Mesenteric fat pad (tissue), 1 donor: ENCODE measurements at places on chromosomes 12 and 14. TPM values are rescaled to one million over a fixed set of nuclear protein-coding genes. Genes with fewer than 3 reads are reported as not detected.

Gene B3GNT4
- not detected for total RNA-seq

Gene CATSPERB
- 2.0 TPM for total RNA-seq

Gene RASAL1
- not detected for total RNA-seq

Gene BATF
- total RNA-seq, result 8.1 TPM

Gene CMTM5
- not detected for total RNA-seq

Gene SPRYD4
- total RNA-seq, result 3.0 TPM

Gene SLCO1C1
- total RNA-seq, result 0.55 TPM

Gene GPR137C
- total RNA-seq, result 0.13 TPM

Gene RERG
- total RNA-seq, result 15.9 TPM

Gene ADAM21
- 0.13 TPM for total RNA-seq

Gene LRRC10
- total RNA-seq, result not detected

Gene CNTN1
- 1.5 TPM for total RNA-seq

Gene GPR84
- total RNA-seq, result 2.3 TPM

Gene TRPV4
- total RNA-seq, result 3.5 TPM

Gene GPX2
- not detected for total RNA-seq

Gene SPIC
- total RNA-seq, result not detected

Gene FLRT2
- 20.0 TPM for total RNA-seq

Gene MIP
- not detected for total RNA-seq

Gene MUCL1
- total RNA-seq, result not detected

Gene GNB3
- total RNA-seq, result 1.2 TPM

Gene RPGRIP1
- total RNA-seq, result 0.80 TPM

Gene FAR2
- total RNA-seq, result 14.2 TPM

Gene FGF23
- not detected for total RNA-seq

Gene BHLHE41
- total RNA-seq, result 21.0 TPM

Gene MORN3
- not detected for total RNA-seq

Gene TSPAN11
- 1.4 TPM for total RNA-seq

Gene NYNRIN
- total RNA-seq, result 11.7 TPM

Gene EXOC3L4
- total RNA-seq, result 2.0 TPM

Gene LMO3
- total RNA-seq, result 61.2 TPM

Gene ARMH4
- 3.4 TPM for total RNA-seq

Gene EIF2S3B
- total RNA-seq, result 0.45 TPM

Gene COX14
- 92.0 TPM for total RNA-seq

Gene KLRB1
- 0.39 TPM for total RNA-seq

Gene ASCL1
- not detected for total RNA-seq

Gene TUNAR
- total RNA-seq, result not detected

Gene DIO2
- total RNA-seq, result 3.3 TPM

Gene SYNE3
- 179 TPM for total RNA-seq

Gene KRT77
- not detected for total RNA-seq

Gene P3H3
- 11.1 TPM for total RNA-seq

Gene TMCC3
- total RNA-seq, result 15.8 TPM

Gene TMEM19
- total RNA-seq, result 24.9 TPM

Gene KRT85
- not detected for total RNA-seq

Gene LRTM2
- not detected for total RNA-seq

Gene WNT1
- total RNA-seq, result not detected

Gene GDF3
- 0.26 TPM for total RNA-seq

Gene MANSC4
- not detected for total RNA-seq

Gene STK38L
- total RNA-seq, result 76.0 TPM

Gene EPS8
- 299 TPM for total RNA-seq

Gene ZFHX2
- total RNA-seq, result 3.1 TPM

Gene RPL36AL
- 138 TPM for total RNA-seq

Gene GIT2
- 54.2 TPM for total RNA-seq
